ENCODE measurements at places on chromosomes 7 and 10.
A peak's percentile ranks its signal among the peaks of the same experiment; 100 is the strongest.

DNA sequence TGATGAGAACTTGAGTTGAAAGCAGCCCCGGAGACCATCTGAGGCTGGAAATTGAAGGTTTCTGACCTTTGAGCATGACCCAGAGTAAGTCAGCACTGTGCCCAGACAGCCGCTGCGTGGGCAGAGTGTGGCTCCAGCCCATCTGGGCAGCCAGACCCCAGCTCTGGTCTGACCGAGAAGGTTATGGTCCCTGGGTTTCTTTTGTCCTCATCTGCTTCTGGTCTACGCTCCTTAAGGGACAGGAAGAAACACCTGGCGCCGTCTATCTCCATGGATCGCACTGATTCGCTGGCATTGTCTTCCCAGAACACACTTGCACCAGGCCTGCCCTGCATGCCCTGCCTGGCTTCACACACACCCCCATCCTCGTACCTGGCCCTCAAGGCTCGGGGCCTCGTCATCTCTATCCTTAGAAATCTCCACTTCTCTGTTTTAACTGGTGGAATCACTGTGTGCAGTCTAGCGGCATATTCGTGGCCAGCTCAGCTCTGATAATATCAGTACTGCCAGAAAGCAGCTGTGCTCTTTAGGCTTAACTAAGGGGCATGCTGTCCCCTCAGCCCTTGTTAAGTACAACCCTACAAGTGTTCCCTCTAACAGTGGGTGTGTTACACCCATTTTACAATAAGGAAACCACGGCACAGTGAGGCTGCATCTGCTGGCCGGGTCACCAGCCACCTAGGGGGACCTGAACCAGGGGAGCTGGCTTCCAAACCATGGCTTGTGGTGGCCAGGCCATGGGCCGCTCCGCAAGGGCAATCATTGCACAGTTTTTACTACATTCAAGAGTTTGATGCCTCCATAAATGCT is 127.7 kb downstream of the ADCY1 start:
- DNase-seq = no peak

GRCh38 chr7:127863082-127863481 is 168.2 kb downstream of the LRRC4 start:
- DNase-seq = no peak

GRCh38 chr7:99171731-99172130 is 27.8 kb upstream of the SMURF1 start:
- no peak for DNase-seq

DNA sequence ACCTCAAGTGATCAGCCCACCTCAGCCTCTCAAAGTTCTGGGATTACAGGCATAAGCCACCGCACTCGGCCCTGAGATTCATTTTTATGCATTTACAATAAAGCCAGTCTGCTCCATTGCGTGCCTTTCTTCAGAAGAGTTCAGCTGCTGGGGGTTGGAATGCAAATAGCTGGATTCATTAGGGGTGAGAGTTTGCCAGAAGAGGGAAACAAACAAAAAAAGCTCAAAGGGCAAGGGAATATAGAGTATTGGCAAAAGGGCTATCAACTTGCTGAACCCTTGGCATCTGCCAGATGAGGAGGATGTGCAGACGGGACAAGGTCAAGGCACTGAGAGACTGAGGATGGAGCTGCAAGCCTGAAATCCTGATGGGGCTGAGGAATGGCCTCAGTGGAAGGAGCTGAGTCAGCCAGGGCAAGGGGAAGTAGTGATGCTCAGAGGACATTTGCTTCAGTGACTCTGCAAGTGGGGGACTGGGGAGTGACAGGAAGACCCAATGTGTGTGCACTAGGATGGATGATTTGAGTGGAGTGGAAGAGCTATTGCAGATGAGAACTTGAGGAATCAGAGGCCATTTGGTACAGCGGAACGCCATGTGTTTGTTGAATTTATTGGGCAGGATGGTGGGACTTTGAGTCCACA is 75.0 kb upstream of the ARMC3 start:
- DNase-seq = no peak

DNA sequence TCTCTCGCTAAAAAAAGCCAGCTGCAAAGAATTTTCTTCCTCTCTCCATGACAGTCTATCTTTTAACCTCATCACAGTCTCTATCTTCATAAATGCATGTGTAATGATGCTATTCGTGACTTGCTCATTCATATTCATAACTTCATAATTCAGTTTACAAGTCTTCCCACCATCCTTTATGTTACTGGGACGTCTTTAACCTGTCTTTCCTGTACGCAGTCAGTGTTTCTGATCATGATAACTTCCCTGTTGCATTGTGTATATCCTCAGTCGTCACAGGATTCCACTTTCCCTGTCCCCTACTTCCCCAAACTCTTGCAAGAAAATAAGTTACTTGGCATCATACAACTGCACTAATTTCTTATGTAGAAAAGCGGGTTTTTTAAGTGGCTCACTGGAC is 165.6 kb upstream of the ASAH2 start:
- DNase-seq = no peak

GRCh38 chr10:74548676-74549075 is 277.7 kb upstream of the KAT6B start:
- no peak for DNase-seq

- no peak for DNase-seq
Observed at GRCh38 chr10:123404357-123404756, 250.2 kb downstream of the BUB3 start.

- DNase-seq = peak; percentile 13
Observed at GRCh38 chr7:77989981-77990566, 191.5 kb downstream of the PHTF2 start.

GRCh38 chr7:107173691-107174406 is 5.0 kb downstream of the HBP1 start:
- no peak for DNase-seq

DNA sequence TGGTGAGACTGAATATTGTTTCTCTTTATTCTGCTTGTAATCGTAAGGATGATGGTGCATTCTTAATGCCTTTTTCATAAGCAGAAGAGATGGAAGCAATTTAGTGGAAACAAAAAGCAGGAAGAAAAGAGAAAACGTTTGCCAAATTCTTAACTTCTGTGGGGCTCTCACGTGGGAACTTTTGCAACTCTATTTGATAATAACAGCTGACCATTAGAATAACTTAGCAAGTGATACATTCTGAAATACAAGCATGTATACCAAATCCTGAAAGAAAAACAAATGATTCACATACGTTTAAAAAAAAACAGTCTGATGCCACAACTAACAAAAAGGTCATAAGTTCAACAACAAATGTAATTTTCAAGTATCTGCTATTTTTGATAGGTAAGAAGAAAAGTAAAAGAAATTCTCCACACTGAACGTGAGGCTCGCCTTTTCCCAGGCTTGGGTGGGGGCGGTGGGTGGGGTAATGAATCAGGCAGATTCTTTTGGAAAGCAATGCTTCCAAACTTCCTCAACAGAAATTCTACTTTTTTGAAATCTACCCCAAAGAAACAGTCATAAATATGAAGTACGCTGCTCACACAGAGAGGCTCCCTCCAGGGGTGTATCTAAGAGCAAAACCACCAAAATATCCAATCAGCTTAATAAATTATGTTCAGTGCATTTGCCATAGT is 446.2 kb upstream of the MGMT start:
- DNase-seq = no peak

DNA sequence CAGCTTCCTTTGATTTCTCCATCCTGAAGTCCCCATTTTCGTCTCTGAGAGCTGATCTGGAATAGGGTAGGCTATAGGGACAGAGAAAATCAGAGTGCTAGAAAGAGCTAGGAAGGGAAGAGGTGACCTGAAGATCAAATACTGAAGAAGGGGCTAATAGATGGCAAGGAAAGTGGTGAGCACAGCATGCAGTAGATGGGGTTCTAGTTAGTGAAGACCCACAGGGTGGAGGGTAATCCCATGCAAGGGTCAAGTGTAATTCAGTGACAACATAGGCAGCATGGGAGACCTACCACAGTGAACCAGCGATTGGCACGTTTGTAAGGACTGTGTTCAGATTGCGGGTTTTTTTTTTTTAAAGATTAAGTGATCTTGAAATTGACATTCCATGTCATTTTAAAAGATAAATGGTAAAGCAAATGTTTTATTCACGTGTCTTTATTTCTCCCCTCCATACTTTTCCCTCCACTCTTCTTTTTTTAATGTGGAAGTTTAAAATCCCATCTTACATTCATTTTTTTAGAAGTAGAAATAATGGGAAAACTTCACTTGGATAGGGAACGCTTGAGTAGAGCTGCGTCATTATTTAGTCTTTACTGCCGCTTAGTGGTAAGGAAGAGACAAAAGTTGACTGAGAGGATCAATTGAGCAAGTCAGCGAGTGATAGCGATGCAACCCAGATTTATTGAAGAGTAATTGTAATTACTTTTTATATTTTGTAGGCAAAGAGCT is 21.0 kb upstream of the ABI1 start:
- no peak for DNase-seq

GRCh38 chr10:49112851-49113250 is 2.5 kb downstream of the VSTM4 start:
- DNase-seq = no peak

DNA sequence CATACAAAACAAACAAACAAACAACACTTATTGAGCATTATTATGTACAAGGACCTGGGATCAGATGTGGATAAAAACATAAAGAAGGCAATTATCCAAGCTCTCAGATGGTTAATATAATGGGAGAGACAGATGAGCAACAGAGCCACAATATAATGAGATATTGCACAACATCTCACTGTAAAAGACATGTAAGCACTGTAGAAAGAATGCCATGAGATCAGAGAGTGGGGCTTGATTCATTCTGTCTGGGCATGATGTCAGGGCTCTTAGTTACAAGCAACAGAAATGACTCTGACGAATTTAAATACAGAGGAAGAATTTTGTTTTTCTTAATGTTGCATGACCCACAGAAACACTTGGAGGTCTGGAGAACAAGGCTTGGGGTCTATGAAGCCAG is 164.7 kb upstream of the PLXDC2 start:
- no peak for DNase-seq

DNA sequence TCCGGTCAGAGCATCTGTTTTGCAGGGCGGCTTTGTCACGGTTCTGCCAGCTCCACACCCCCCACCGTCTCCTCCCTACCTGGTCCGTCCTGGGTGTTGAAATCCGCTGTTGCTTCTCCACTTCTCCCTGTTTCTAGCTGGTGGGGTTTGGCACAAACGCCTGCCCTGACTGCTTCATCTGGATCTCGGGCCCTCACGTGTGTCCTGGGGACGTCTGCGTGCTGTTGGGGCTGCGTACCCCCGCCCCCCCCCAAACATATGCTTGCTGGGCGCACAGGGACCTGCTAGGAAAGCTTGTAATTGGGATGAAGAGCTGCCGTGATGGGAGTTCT is 11.3 kb downstream of the AMZ1 start:
- no peak for DNase-seq

DNA sequence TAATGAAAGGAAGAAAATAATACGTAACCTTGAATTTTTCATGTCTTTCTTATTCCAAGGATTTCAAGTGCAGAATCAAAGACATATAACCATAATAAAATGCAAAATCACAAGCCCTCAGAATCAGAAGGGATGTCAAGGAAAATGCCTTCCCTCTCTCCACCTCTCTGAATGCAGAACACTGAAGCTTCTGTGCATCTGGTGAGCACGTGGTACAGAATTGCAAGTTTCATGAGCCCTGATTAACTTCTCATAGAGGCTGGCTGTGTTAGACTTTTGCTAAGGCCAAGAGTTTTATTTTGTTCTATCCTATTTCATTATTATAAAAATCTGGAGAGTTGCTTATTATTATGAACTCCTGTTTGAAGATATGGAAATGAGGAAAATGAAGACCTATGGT is 533.7 kb upstream of the POM121L12 start:
- DNase-seq = no peak

- peak; percentile 44 for DNase-seq
Observed at GRCh38 chr7:158957921-158958491, 101.6 kb downstream of the DYNC2I1 start.

DNA sequence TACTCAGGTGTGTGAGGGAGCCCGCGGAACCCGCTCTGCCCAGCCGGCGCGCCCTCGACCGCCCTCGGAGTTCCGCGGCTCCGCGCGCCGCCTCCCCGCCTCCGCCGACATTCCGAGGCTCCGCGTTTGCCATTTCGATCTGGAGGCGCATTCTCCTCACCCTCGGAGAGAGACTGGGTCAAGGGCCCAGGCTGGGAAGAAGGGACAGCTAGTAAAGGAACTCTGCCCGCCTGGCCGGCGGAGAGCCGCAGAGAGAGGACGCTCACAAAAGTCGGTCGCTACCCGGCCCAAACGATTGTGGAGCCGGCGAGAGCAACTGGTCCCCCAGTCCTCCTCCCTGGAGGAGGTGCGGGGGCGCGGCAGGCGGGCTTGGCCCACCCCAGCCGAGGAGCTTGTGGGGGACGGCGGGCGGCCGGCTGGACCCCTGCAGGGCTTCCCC is 74.5 kb upstream of the LEP start:
- DNase-seq = no peak

GRCh38 chr10:68871105-68871711 is 29.9 kb upstream of the DDX50 start:
- DNase-seq = no peak

- no peak for DNase-seq
Observed at GRCh38 chr10:55750458-55750857, 610.6 kb downstream of the ZWINT start.

GRCh38 chr10:22765660-22766547 is 51.5 kb upstream of the PIP4K2A start:
- no peak for DNase-seq

GRCh38 chr7:30162622-30163124 is 27.9 kb downstream of the MTURN start:
- peak; percentile 29 for DNase-seq

GRCh38 chr10:24617771-24618396 is 105.8 kb downstream of the ARHGAP21 start:
- DNase-seq = no peak

DNA sequence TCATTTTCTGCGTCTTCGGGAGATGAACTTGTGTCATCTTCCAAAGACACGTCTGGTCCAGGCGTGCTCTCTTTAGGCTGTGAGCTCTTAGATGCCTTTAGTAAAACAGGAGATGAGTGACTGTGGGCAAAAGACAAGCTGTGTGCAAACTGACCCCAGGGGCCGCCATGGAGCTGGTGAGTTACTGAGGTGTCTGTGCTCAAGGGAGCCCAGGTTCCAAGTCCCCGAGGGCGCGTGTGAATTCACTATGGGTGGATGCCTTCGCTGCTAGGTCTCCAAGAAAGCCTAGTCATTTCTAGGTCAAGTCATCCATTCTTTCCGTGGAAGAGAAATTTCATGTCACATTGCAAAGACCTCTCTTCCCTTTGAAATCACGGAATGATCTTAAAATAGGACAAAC is 83.9 kb upstream of the NMT2 start:
- DNase-seq = no peak

DNA sequence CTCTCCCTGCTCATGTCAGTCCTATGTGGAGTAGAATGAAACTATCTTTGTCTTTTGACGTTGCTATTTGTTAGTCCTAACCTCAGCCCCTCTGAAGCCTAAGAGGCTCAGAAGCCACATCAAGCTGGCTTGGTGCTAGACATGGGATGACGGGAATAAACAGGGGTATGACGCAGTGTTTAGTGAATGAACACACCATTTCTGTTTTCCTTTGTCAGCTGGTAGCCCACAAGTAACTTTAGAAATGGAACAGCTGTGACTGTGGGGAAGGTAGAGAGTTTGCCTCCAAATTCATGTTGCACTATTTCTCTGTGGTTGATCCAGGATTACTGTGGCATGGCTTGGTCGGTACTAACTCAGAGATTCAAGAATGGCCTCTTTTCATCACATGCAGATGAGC is 31.3 kb downstream of the COX15 start:
- no peak for DNase-seq
